CD4-positive, alpha-beta T cell treated with Interleukin-4 for 1 hour (primary cell): ENCODE measurements at places on chromosomes 3 and 15.

- DNase-seq, result no peak
Observed at GRCh38 chr3:152405915-152406802, 137.4 kb downstream of the MBNL1 start.

DNA sequence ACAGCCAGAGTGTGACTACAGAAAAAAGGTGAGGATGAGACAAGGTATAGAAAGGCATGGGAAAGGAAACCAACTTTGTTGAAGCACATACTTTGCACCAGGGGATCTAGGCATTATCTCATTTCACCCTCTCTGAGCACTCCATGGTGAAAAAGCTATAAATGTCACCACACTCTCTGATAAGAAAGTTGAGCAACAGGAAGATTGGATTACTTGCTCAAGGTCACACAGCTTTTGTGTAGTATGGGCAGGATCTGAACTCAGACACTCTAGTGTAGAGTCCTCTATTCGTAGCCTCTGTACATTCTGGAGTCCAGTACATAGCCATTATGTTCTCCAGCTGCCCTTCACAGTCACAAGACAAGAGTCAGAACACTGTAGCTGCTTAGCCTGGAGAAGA lies 163.4 kb upstream of the SEMA6D start:
- DNase-seq, result no peak

DNA sequence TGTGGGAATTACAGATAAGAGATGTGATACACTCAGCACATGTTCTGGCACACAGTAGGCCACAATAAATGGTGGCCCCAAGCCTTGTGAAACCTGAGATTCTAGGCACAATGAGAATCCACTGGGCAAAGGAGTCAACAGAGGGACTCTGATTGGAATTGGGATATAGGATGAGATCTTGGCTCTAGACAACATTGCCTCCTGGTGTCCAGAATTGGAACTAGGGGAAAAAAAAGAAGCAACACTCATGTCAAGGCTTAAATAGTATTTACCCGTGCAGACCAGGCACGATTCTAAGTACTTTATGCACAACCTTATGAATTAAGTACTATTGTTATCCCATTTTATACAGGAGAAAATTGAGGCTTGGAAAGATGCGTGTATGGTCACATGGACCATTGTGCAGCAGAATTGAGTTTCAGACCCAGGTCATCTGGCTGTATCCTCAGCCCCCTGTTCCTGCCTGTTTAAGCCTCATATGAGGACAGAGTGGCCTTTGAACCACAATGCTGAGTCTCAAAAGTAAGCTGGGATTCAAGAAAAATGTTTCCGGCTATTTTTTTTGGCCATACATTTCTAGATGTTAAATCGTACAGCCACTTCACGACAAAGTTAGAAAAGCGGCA lies 124.8 kb downstream of the SV2B start:
- no peak for DNase-seq

- no peak for DNase-seq
Observed at GRCh38 chr3:60770532-60770931, 480.7 kb downstream of the FHIT start.

DNA sequence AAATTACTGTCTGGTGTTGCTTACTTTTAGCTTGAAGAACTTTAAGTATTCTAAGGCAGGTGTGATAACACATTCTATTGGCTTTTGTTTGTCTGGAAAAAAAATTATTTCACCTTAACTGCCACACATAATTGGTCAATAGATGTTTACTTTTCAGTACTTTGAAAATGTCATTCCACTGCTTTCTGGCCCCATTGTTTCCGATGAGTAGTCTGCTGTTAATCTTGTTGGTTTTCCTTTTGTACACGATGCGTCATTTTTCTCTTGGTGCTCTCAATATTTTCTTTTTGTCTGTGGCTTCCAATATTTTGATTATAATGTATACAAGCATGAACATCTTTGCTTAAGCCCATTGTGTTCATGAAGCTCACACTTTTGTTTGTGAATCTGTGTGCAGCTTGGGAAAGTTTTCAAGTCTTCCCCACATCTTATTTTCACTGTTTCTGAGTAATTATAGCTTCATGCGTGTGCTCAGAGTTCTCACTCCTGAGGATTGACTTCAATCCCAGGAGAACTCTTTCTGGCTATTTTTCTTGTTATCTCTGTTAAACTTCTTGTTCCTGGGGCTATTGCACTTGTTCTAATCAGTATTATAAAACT lies 664.7 kb downstream of the IGSF11 start:
- no peak for DNase-seq

DNA sequence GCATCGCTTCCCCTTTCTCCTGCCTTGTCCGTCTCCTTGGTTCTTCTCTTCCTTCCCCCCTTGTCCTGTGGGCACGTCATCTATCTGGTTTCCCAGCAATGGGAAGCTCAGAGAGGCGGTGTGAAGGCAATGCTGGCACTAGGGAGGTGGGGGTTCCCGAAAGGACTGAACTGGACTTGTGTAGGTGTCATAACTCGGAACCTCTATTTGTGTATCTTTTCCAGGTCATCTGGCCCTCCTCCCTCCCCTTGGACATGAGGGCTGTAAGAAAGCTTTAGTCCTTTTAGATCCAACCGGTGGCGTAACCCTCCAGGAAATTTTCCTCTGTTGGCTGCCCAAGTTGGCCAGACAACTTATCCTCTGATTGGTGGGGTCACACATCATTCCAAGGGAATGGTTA lies 231.5 kb upstream of the TLE3 start:
- DNase-seq, result no peak

GRCh38 chr3:157237886-157238285 lies 77.9 kb upstream of the CCNL1 start:
- DNase-seq, result no peak

GRCh38 chr3:184868477-184868876 lies 56.5 kb downstream of the VPS8 start:
- no peak for DNase-seq

DNA sequence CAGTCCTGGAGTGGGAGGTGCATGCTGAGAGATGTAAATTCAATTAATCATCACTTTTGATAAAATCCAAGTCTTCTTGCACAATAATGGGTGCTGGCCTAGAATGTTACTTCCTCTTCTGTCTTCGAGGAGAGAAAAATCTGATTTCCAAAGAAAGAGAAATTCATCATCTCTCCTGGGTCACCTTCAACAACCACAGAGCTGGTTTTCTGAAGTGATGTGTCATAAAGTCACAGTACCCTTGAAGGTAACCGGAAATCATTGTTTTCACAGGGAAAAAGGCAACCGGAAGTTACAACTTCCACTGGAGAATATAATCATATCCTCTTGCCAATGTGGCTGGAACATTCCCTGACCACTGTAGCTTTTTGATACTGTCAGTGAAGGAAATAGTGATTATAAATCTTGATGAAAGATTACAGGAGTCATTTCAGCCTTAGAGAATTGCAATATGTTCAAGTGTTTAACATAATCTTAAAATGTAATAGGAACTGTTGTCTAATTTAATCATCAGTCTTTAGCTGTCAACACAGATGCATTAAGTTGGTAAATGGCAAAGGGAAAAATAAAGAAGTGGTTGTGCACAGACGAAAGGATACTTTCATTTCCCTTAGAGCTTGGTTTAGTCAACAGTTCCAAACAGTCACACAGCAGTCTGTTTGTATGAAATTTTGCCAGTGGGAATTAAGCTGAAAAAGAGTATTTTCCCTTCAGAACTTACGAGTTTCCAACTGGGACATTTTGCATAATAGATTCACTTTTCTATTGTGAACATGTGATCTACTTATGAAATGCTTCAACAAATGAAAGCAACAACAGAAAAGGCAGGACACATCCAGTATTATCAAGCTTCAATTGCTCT lies 106.5 kb upstream of the SLC4A7 start:
- DNase-seq, result peak; percentile 41

- peak; percentile 35 for DNase-seq
Observed at GRCh38 chr15:71780115-71780976, 30.0 kb upstream of the NR2E3 start.

DNA sequence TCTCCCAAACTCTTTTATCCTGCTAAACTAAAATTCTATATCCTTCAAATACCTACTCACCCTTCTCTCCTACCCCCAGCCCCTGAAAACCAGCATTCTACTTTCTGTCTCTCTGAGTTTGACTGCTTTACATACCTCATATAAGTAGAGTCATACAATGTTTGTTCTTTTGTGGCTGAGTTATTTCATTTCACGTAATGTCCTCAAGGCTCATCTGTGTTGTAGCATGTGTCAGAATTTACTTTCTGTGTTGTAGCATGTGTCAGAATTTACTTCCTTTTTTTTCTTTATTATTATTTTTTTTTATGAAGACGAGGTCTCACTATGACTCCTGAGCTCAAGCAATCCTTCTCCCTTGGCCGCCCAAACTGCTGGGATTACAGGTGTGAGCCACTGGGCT lies 20.1 kb downstream of the IFT122 start:
- DNase-seq, result no peak

- DNase-seq, result no peak
Observed at GRCh38 chr3:71650372-71650771, 66.8 kb upstream of the FOXP1 start.

GRCh38 chr3:111035316-111035715 lies 36.3 kb upstream of the NECTIN3 start:
- DNase-seq, result no peak

DNA sequence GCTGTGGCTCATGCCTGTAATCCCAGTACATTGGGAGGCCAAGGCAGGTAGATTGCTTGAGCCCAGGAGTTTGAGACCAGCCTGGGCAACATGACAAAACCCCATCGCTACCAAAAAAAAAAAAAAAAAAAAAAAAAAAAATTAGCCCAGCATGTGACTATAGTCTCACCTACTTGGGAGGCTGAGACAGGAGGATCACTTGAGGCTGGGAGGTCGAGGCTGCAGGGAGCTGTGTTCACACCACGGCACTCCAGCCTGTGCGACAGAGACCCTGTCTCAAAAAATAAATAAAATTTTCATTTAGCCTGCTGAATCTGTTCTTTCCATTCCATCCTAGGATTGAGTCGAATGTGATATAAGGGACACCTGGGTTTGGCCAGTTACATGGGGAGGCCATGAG lies 14.6 kb upstream of the PRICKLE2 start:
- no peak for DNase-seq

GRCh38 chr3:120425572-120426250 lies 25.1 kb downstream of the FSTL1 start:
- DNase-seq, result no peak

GRCh38 chr3:141387516-141387915 lies 19.2 kb downstream of the ZBTB38 start:
- DNase-seq, result no peak

DNA sequence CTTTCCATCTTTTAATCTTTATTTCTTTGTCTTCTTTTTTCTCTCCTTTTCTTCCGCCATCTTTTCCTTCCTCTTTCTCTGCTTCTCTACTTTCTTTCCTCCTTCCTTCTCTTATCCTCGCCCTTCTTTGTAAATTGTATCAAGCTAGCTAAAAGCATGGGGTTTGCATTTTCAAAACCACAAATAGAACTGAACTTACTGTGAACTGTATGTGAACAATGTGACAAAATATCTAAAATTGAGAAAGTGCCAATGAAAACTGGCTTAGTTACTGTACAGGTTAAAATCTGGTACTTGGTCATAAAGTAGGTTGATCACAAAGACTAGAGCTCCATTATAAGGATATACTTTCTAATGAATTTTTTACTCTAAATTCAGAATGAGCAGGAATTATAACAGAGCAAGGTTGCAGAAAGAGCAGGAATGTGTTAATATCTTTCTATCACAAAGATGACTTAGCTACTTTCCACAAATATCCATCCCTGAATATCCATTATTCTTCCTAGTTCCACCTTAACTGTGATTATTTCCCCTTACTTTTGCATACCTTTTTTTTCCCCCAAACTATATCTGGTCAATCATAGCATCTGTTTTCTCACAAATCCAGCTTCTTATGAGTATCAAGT lies 122.4 kb downstream of the LSAMP start:
- no peak for DNase-seq

- DNase-seq, result no peak
Observed at GRCh38 chr15:38059665-38060064, 125.2 kb downstream of the TMCO5A start.

DNA sequence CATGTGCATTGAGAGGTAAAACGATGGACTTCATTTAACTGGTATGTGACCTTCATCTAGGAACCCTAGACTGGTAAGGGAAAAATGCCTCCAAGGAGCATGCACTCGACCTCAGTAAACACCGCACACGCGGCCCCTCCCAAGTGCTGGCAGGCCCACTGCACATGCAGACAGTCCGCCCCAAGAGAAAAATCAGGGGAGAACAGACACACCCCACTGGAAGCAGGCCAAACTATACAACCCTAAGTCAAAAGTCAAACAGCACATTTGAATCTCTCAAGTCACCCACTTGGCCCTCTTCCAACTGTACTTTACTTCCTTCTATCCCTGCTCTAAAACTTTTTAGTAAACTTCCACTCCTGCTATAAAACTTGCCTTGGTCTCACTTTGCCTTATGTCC lies 250.1 kb upstream of the HES1 start:
- no peak for DNase-seq

DNA sequence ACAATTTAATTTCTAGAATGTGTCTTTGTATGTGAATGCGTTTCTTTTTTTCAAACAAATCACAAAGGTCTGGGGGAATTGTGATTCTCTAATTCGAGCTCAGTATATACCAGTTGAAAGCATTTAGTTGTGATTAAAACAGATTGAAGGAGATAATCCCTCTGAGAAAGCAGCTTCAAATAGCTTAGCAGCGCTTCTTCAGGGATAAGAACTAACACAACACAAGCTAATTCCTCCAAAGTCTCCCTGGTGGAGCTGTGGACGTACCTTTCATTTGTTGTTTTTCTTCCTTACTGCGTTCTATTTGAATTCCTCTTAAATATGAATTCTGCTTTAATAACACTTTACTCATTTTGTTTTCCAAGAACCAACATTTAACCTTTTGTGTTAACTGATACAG lies 286.7 kb downstream of the ROBO2 start:
- DNase-seq, result no peak

GRCh38 chr3:182530316-182530715 lies 263.0 kb upstream of the ATP11B start:
- DNase-seq, result no peak

GRCh38 chr15:51265037-51265555 lies 73.3 kb downstream of the CYP19A1 start:
- DNase-seq, result no peak

GRCh38 chr3:12179441-12179840 lies 20.7 kb upstream of the TIMP4 start:
- no peak for DNase-seq

- DNase-seq, result peak; percentile 17
Observed at GRCh38 chr3:112670824-112671223, 29.9 kb upstream of the CCDC80 start.
